ENCODE measurements at places on chromosomes 16 and 17.

DNA sequence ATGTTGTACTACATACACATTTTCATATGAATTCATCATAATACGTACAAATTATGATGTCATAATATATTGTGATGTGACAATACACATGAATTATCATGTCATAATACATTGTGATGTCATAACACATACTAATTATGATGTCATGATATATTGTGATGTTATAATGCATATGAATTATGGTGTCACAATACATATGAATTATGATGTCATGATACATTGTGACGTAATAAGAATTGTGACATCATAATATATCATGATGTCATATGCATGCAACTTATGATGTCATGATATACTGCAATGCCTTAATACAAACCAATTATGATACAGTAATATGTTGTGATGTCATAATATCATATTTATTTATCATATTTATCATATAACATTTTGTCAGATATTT lies 2074.3 kb downstream of the TP53TG3F start:
- DNase-seq, result no peak

- DNase-seq, result peak; percentile 95
Observed at GRCh38 chr17:38925263-38925995, at the start of gene LASP1NB. TSS of gene LASP1NB (plus strand) at chr17:38925614.

- no peak for DNase-seq
Observed at GRCh38 chr16:53734908-53735307, 31.0 kb downstream of the FTO start.

DNA sequence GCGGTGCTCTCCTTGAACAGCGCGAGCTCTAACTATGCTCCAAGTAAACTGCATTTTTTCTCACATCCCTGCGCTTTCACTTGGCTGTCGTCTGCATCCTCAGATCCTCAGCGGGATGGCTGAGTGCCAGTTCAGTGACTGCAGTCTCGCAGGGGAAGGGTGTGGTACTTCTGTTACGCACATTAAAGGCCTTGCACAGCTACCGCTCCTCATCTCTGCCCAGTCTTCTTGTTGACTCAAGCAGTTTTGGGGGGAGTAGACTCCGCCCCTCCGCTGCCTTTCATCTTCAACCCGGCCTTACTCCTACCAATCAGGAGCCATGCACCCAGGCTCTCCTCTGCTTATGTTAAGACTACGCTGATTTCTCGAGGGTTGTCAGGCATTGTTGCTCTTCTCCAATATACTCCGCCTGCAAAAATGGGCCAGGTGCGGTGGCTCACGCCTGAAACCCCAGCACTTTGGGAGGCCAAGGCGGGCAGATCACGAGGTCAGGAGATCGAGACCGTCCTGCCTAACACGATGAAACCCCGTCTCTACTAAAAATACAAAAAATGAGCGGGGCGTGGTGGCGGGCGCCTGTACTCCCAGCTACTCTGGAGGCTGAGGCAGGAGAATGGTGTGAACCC lies 10.0 kb downstream of the ATP5PD start:
- peak; percentile 69 for DNase-seq

GRCh38 chr17:49132699-49133364 lies at the start of gene B4GALNT2:
TSS of gene B4GALNT2 (plus strand) at chr17:49132769. CDS start at chr17:49132793, 24 bp downstream.
- DNase-seq, result no peak

- no peak for DNase-seq
Observed at GRCh38 chr16:23917621-23918020, 81.8 kb downstream of the PRKCB start.

GRCh38 chr16:84228256-84228838 lies 11.5 kb downstream of the KCNG4 start:
- DNase-seq, result peak; percentile 49

- DNase-seq, result no peak
Observed at GRCh38 chr17:54046570-54046969, 223.8 kb downstream of the KIF2B start.
